Cardiac muscle cell (in vitro differentiated cells and primary cell): ENCODE measurements at places on chromosomes 3 and 15. TPM values are rescaled to one million over a fixed set of nuclear protein-coding genes. Genes with fewer than 3 reads are reported as not detected.

RLBP1 gene
- 0.40 TPM in 1 of 2 replicates, not detected in the other for polyA plus RNA-seq

- DNase-seq: no peak
These were observed 201.3 kb downstream of the TBL1XR1 start for GRCh38 chr3:176995946-176996345.

- DNase-seq: no peak
These were observed 198.5 kb downstream of the CDIN1 start for GRCh38 chr15:36777926-36778325.

DNA sequence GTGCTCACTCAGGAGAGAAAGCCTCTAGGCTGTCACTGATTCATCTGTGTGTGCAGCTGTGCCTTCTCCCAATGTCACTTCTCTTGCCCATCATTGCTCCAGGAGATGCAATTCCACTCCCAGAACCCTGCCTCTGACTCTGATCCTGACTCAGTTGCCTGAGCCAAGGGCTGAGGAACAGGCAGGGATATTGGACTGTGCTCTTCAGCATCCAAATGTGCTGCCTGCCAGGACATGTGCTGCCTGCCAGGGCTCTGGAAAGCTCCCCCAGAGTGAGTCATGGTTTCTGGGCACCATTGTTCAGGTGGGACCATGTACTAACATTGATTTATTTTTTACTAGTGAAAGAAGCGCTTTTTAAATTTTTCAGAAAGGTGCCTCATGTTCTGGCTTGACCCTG is 71.0 kb downstream of the TRIM42 start:
- DNase-seq: no peak

- peak; percentile 96 for DNase-seq
These were observed 35.4 kb upstream of the CORO2B start for GRCh38 chr15:68543165-68544008.

CPNE4 gene
- polyA plus RNA-seq: 3.3 and 7.3 TPM in 2 replicates

DNA sequence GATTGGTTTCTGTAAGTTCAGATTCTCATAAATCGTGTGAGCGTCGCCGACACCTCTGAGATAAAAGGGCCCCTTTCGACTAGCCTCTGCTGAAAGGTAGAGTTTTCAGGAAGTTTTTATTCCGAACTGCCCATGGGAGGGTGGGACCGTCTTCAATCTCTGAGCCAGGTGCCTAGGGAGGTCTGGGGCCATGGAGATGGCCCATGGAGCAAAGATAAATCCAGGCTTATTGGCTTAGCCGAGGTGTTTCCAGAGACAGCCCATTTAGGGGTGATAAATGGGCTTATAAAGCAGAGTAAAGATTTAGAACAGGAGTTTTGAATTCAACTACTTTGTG is 442 bp downstream of the QTRT2 start:
- DNase-seq: no peak

GRCh38 chr3:151265866-151266265 is 12.5 kb downstream of the P2RY14 start:
- DNase-seq: no peak

DNA sequence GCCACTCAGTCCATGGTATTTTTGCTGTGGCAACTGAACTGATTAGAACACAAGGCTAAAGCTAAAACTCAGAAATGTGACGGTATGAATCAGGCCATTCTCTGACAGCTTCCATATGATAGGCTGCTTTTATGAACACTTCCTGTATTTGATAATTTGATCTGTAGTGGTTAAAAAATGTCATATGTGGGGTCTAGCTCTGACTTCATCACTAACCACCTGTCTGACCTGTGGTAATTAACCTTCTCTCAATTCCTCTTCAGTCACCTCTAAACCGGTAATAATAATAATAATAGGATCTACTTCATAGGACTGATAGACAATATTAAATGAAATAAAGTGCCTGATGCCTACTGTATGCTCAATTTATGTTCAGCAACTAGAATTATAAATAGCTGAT is 223.2 kb downstream of the MBNL1 start:
- no peak for DNase-seq

- no peak for DNase-seq
These were observed 44.9 kb downstream of the EPHB1 start for GRCh38 chr3:134839990-134840389.

DNA sequence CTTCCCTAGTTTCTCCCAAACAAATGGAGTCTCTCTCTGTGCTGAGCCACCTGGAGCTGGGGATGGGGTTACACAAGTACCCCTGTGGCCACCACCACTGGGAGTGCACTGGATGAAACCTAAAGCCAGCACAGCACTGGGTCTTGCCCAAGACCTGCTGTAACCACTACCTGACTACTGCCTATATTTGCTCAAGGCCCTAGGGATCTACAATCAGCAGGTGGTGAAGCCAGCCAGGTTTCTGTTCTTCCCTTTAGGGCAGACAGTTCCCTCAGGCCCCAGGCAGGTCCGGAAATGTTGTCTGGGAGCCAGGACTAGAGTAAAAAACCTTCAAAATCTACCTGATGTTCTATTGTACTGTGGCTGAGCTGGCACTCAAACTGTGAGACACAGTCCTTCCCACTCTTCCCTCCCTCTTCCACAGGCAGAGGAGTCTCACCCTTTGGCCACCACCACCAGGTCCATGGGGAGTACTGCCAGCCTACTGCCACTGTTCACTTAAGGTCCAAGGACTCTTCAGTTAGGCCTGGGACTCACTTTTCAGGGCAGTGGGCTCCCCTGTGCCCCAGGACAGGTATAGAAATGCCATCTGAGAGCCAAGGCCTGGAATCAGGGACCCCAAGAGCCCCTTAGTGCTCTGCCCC is 23.8 kb downstream of the C3orf20 start:
- DNase-seq: no peak

DNAJB11 gene
- 56.6 and 144 TPM in 2 replicates for polyA plus RNA-seq

HESX1 gene
- 7.0 and 12.2 TPM in 2 replicates for polyA plus RNA-seq

- DNase-seq: peak; percentile 3
These were observed 294.8 kb downstream of the NR2F2 start for GRCh38 chr15:96625256-96625655.

DNA sequence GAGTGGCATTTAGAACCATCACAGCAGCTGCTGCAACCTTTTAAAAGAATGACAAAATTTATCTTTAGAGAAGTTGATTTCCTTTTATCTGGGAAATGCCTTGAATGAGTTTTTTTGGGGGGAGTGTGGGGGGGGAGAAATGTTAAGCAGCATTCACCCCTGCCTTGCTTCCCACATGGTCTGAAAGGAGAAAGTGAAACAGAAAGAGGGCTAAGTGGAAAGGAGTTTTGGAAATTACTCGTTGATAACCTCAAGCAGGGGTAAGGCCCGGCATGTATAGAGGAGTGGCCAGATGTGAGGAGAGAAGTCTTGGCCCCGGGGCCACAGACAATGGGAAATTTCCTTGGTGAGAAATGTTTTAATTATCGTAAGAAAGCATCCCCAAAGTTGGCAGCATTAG is 23.5 kb downstream of the B3GALNT1 start:
- no peak for DNase-seq

- no peak for DNase-seq
These were observed 24.5 kb downstream of the ARID3B start for GRCh38 chr15:74565381-74566085.

- DNase-seq: peak; percentile 15
These were observed 156.1 kb downstream of the TBL1XR1 start for GRCh38 chr3:177041021-177041729.

DNA sequence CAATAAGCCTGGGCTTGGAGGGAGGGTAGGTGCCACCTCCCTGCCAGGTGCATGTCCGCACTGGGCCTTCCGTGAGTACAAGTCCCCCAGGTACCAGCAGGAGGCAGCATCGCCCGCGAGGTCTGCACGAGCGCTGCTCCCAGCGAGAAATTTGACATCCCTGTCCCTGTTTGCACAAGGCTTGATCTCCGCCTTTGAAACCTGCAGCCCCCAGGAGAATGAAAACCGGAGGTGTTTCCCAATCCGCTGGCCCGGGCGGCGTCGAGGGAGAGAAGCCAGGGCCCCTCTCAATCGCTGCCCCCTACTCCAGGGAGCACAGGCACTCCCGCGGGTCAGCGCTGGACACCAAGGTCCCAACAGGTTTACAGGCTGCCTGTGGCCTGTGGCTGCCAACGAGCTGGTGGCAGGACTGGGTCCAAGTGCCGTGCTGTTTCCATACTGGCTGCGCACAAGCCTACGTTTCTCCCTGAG is 961 bp downstream of the HAPLN3 start:
- peak; percentile 78 for DNase-seq

MESD gene
- 25.3 and 35.8 TPM in 2 replicates for polyA plus RNA-seq

- no peak for DNase-seq
These were observed at the start of gene CCR4 for GRCh38 chr3:32951410-32951811. Gene CCR4, plus strand, starts transcription at chr3:32951644. Its CDS starts 1,779 bp downstream, at chr3:32953423.

CCR3 gene
- polyA plus RNA-seq: not detected in 2 replicates

DNA sequence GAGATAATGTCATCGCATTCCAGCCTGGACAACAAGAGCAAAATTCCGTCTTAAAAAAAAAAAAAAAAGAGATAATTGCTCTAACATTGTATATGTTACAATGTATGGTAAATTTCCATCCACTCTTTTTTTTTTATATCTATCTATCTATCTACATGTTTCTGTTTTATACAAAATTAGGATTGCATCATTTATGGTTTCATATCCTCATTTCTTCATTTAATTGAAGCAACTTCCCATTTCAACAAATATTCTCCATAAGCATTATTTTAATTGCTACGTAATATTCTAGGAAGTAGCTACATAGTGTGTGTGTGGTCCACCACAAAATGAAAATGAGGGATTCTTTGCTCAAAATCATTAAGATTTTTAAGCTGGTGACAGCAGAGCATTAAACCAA is 18.4 kb downstream of the RBP1 start:
- DNase-seq: no peak

CXCR6 gene
- polyA plus RNA-seq: 0.06 TPM in 1 of 2 replicates, not detected in the other
